ENCODE measurements at places on chromosomes 7 and 10. TPM values are rescaled to one million over a fixed set of nuclear protein-coding genes. Genes with fewer than 3 reads are reported as not detected.

Gene FAM25A
- total RNA-seq, result not detected

GRCh38 chr10:101694674-101695403, at the start of gene FBXW4:
Gene FBXW4, minus strand, starts transcription at chr10:101695170. Its CDS starts 65 bp downstream, at chr10:101695105.
- DNase-seq, result peak; percentile 70

Gene C10orf88
- total RNA-seq, result 12.7 TPM

Gene CTAGE4
- total RNA-seq, result not detected

DNA sequence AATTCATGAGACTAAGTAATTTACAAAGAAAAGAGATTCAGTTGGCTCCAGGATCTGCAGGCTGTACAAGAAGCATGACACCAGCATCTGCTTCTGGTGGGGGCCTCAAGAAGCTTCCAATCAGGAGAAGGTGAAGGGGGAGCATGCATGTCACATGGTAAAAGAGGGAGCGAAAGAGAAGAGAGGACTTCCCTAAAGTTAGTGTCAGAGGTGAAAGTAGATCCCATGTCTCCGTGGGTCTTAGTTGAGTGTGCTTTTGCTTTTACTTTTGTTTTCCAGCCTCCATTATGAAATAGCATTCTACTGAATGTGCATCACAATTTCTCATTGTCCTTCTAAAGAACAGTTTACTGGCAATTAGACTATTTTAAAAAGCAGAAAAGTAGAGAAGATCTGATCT, 213.6 kb upstream of the FZD1 start:
- DNase-seq, result no peak

DNA sequence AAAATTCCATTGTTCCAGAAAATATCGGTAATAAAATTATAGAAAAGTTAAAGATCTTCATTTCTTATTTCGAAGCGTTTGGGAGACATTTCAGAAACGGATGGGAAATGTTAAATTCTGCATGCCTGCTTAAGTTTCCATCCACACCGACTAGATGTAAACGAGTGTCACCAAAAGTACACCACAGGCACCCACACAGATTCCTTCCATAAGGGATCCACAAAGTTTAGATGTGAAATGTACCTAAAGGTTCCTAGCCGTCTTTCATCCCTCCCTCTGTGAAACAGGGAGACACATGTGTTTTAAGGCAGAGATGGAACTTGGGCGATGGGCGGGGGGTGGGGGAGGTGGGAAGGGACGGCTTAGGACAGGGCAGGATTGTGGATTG, 621 bp upstream of the CAV1 start:
- no peak for DNase-seq

DNA sequence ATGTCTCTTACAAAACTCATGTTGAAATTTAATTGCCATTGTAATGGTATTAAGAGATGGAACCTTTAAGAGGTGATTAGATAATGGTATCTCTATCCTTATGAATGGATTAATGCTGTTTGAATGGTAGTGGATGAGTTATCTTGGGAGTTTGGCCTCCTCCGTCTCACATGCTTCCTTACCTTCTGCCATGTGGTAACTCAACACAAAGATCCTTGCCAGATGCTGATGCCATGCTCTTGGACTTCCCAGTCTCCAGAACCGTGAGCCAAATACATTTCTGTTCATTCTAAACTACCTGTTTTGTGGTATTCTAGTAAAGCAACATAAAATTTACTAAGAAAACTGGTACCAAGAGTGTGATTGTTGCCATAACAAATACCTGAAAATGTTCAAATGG, 23.2 kb downstream of the PTEN start:
- DNase-seq, result no peak

Gene MBLAC1
- 4.3 TPM for total RNA-seq

Gene OPN4
- total RNA-seq, result not detected

Gene AGMO
- not detected for total RNA-seq

DNA sequence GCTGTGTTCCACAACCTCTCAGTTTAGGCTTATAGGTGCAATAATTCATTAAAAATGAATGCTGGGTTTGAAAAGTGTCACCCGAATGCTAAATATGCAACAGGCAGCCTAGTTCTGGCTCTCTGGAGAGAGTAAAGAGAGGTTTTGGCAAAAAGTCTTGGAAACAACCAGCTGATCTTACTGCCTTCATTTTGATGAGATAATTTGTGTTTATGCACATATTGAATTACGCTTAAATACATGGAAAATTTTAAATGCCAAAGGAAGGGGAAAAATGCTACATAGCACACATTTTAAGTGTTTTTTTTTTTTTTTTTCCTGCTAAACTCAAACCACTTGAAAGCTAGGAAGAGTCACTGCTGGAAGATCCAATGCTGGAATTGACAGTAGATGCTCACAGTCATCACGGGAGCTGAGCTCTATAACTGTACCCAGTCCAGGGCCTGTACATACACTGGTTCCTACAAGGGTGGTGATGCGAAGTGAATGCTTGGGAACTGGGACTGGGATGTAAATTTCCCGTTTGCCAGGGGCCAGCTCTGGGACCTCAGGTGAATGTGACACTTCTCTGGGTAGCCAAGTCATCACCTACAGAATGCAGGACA, 151.5 kb downstream of the PFKFB3 start:
- no peak for DNase-seq

DNA sequence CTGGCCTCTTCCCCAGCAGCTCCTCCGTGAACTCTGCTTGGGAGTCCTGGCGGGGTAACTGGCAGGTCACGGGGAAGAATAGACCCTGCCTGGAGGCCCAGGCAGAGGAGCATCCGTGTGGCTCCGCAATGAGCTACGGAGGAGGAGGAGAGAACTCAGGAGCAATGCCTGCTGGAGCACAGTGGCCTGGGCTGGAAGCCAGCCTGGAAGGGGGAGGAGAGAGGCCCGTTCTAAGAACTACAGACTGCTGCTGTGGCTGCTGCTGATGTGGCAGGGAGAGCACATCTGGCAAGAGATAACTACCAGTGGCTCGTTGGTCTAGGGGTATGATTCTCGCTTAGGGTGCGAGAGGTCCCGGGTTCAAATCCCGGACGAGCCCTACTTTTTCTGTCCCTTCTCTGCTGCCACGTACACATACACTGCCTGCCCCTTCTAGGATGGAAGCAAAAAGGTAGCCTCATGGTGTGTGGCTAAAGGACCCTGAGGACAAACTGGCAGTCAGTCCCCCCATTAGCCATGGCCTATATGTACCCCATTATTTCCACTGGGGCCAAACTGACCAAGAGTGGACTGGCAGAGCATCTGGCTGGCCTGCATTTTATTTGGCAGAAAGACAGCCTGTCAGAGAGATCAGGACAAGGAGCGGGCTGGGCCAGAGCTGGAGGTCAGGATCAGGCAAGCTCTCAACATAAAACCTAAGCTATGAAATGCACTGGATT, 7.7 kb upstream of the OPN1SW start:
- no peak for DNase-seq

GRCh38 chr10:34313888-34314287, 501.2 kb downstream of the PARD3 start:
- DNase-seq, result no peak

DNA sequence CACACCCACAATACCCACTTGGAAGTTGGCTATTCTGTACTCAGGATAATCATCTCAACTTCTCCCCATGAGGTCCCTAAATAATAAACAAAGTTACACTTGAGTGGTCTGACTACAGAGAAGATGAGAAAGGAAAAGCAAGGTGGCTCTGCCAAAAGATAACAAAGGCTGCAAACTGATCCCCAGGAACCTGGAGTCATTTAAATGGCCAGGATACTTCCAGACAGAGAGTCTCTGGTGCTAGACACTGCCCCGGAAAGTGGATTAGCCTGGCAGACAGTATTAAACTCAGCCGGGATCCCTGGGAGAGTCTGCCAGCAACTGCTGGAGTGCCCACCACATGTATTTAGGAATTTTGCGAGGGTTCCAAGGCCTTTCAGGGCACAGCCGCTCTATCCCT, 93.7 kb downstream of the DGKI start:
- no peak for DNase-seq

DNA sequence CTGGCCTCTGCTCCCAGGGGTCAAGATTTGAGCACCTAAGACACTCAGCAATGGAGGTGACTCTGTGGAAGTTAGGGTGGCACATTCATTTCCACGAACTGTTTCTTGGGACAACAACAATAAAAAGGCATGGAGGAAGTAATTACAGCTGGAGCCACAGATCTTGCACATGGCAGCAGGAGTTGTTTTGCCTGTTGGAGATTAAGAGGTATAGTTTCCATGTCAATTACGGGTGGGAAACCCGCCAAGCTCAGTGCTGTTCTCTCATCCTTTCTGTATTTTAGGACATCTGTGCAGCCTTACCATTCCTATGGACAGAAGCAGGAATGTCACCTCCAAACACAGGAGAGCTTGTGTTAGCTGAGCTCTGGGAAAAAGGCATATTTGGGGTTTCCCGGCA, 201.2 kb downstream of the SNX10 start:
- DNase-seq, result no peak

- peak; percentile 52 for DNase-seq
These were observed 52.9 kb upstream of the PIK3CG start for GRCh38 chr7:106812027-106812643.

DNA sequence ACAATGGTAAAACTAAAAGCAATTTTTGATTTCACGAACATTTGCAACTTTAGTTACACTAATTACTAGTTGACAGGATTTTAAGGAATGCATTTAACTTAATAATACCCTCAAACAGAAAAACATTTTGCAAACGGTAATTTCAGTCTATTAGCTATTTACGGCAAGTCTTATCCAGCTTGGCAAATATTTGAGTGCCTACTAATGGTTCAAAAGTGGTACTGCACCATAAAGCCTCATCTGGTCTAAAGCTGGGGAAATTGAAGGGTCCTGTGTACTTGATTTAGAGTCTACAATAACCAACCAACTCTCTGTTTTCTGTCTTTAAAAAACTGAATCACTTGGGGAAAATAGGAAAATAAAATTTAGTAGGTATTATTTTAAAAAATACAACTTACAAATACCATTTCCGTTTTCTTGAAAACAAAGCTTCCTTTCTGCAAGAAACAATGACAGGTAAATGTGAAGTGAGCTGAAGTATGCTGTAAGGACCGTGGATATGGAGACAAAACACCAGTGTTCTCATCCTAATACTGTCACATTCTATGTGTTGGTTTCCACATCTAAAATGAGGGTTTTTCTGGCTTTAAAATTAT, 142.3 kb downstream of the VPS50 start:
- DNase-seq, result no peak

DNA sequence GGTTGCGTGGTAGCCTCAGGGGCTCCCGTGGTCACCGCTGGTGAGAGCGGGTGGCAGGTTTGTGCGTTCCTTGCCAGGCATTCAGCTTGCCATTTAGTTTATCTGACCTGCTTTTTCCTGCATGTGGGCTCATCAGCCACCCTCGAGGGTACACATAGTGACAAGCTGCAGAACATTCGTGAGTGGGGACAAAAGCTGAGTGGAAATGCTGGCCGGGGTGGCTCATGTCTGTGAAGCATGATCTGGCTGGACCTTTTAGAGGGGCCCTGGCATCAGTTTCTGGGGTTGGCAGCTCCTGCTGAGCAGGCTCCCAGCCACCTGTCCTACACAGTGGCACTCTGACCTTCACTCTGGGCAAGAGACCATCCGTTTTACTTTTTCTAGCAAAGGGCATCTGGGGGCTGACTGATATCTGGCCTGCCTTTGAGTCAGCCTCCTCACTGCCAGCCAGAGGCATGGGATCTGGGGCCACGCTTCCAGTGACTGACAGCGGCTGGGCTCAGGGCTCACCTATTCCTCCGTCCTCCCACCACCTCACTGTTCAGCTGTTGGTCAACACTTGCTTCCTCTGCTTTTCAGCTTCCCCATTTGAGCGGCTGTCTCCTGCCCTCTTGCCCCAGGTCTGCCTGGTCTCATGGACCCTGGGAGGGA, 75.0 kb downstream of the LANCL2 start:
- no peak for DNase-seq

DNA sequence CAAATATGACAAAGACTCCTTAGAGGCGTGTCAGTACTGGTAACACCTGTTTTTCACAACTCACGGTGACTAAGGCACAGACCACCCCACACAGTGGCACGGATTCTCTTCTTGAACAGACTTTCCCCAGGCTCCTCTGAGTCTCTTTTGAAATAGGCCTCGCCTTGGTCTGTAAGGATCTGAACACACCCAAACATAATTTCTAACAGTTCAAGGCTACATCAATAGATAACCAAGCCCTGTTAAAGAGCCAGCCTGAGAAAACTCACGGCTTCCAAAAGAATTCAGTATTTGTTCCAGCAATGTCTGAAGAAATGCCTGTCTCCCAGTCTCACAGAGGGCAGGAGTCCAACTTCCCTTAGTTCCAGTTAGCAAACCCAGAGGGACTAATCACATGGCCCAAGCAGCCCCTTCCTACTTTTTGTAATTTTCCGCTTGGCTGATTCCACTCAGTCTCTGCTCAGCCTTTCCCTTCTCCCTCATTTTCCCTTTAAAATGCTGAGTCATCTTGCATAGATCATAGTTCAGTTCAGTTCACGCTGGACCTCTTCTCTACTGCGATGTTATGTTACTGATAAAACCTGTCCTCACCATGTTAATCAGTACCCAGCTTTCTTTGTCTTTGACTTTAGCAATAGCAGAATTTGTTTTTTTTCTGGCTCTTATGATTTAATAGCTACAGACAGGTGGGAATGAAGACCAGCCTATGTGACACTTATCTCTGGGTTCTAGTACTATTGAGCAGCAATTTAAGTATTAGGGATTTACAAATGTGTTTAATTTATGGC, 22.6 kb upstream of the AKR1C3 start:
- no peak for DNase-seq

Measured in activated CD8-positive, alpha-beta T cell treated with anti-CD3 and anti-CD28 coated beads, Interleukin-2, amount 10 ng/mL, durations not matched to agents 7 days and 5 days (primary cell).